Fibroblast of skin of right biceps (primary cell): ENCODE measurements at places on chromosomes 5 and 9.

DNA sequence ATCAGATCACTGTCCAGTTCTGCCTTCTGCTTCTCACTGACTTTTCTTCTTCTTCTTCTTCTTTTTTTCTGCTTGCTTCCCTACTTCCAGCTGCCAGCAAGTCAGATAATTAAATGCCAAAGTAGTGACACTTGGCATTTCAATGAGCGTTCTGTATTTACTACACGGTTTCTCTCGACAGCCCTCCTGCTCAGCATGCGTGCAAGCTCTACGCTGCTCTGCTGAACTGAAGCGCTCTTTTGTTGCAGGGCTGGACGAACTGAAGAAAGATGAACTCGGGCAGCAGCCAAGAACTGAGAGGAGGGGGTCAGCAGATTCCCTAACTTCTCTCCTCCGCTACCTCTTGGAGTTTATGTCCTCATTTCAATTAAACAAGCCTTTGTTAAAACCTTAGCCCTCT lies 319.1 kb downstream of the GLIS3 start:
- DNase-seq = peak; percentile 37

DNA sequence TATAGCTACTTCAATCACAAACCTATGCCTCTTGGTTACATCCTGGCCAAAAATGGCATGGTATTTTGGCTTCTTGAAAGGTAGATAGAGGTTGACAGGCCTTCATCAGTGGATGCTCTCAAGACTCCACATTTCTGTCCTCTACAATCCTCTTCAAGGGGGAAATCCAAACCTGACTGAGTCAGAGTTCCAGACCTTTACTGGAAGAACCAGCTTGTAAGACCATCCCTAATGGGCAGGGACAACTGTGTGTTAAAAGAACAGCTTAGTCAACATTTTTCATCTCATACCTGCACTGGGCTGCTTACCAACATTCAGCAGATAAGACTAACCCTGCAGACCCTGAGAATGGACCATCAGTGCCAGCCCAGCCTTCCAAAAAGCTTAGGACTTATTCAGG lies 155.7 kb downstream of the CDK5RAP2 start:
- DNase-seq = no peak

GRCh38 chr9:80326105-80326504 lies 754.3 kb downstream of the TLE4 start:
- no peak for DNase-seq

DNA sequence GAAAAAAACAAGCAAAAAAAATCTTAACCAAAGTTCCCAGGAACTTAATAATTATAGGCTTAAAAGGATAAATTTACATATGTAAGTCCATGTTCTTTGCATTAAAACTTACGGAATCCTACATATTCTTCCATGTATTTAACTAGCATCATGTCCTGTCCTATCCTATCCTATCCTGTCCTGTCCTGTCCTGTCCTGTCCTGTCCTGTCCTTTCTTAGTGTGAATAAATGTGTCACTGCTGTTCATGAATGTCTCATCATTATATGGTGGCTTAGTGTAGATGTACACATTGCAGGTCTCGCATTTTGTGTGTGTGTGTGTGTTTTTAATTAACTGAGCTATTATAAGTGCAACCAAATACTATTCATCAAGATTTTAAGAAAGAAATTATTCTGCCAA lies 90.0 kb downstream of the TMEM167A start:
- DNase-seq = no peak

DNA sequence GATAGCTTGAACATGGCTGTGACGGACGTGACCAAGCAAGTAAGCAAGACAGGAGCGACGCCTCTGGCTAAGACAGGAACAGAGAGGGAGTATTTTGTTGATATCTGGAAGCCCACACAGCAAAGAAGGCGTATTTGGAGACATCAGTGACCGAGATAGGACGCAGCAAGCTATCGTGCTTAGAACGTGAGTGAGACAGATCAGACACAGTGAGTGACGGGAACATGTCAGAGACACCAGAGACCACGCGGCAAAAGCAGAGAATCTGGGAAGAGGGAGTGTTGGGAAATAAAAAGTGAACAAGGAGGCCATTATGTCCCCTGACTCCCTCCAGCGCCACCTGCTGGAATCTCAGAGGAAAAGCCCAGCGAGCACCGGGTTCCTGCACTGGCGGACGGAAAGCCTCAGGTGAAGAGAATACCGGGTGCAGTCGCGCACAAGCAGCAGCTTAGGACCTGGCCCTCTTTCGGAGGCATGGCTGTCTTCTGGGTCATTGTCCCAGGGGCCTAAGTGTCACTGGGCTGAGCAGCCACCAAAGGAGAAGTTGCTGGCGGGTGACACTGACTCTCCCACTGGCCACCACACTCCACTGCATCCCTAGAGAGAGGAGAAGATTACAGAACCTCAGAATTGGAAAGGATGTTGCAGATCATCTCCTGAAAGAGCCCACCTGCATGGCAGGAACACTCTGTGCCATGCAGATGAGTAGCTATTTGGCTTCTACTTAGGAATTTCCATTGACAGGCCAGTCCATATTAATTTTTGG lies 99.1 kb downstream of the FBXO38 start:
- peak; percentile 46 for DNase-seq

GRCh38 chr9:86672301-86672700 lies 275.0 kb downstream of the GAS1 start:
- DNase-seq = peak; percentile 51

GRCh38 chr5:38923661-38924451 lies 78.0 kb downstream of the OSMR start:
- no peak for DNase-seq

DNA sequence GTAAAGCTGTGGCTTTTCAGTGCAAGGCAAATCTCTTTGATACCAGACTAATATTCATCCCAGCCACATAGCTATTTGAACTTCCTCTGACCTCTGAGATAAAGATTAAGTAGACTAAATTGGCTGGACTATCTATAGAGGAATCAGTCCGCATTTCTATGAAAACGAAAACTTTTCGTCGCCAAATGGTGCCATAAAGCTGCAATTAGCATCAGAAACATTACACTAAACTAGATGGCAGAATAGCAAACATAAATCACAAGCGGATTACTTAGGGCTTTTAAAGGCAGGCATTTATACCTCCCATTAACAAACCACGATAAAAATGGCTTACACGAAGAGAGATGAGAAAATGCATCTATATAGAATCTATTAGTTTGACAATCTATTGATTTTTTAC lies 1009.7 kb upstream of the CDH6 start:
- no peak for DNase-seq

DNA sequence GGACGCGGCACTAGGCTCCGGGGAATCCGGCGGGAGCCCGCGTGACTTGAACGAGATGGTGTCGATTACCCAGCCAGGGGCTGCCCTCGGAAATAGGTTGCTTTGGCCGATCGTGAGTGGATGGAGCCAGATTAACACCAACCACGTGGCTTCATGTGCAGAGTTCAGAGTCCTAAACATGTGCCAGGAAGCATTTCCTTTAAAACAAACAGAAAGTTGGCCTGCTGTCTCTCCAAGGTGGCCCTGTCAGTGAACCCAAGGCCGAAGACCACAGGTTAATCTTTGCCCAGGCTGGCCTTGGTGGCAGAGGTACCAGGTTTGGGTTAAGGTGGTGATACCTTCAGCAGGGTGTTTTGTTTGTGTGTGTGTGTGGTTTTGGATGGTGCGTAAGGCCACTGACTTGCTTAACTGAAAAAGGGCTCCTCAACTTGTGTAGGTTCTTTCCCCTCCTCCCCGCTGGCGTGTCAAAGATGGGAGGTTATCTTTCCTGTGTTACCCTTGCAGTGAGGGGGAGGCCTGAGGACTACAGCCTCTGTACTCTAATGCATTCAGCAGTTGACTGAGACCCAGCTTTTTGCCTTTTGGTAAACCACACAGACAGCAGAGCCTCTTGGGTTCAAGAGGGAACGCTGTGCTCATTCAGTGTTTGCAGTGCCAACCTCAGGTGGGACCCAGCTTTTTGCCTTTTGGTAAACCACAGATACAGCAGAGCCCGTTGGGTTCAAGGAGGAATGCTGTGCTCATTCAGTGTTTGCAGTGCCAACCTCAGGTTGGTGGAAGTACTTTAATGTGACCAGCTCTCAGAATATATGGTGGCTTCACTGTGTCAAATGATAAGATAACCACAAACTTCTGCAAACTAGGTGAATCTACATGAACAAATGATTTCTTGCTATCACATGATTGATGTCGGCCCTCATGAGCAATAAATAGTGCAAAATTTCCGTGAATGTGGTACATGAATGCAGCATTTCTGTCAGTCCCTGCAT lies 1.4 kb downstream of the IQGAP2 start:
- DNase-seq = no peak

DNA sequence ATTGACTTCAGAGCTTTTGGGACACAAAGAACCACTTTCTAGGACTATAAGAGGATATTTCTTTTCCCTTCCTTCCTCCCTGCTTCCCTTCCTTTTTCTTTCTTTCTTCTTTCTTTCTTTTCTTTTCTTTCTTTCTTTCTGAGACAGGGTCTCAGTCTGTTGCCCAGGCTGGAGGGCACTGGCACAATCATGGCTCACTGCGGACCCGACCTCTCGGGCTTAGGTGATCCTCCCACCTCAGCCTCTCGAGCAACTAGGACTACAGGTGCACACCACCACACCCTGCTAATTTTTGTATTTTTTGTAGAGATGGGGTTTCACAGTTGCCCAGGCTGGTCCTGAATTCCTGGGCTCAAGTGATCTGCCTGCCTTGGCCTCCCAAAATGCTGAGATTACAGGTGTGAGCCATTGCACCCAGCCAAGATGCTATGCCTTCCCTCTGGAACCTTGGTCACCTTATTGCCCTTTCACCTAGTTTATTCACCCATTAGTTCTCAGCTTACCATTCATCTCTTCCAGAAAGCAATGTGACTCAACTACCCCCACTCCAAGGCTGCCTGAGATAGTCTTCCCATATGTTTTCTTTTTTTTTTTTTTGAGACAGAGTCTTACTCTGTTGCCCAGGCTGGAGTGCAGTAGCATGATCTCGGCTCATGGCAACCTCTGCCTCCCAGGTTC lies 10.1 kb downstream of the PLIN2 start:
- DNase-seq = peak; percentile 45

DNA sequence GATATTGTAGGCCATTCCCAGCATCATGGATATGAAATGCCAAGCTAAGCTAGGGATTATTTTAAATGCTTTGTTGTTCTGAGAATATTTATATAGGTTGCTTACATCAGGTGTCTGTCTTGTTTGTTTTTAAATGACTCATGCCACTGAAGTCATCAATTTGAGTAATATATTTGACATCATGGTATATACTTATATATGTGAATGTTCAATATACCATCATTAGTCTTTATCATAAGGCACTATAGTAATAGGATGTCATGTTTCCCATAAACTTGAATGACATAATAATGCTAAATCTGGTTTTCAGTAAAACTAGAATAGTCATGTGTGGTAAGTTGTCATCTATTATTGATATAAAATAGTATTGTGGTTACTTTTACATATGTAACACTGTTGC lies 13.1 kb downstream of the C9orf85 start:
- no peak for DNase-seq

GRCh38 chr9:79555474-79556089 lies 16.2 kb upstream of the TLE4 start:
- no peak for DNase-seq

DNA sequence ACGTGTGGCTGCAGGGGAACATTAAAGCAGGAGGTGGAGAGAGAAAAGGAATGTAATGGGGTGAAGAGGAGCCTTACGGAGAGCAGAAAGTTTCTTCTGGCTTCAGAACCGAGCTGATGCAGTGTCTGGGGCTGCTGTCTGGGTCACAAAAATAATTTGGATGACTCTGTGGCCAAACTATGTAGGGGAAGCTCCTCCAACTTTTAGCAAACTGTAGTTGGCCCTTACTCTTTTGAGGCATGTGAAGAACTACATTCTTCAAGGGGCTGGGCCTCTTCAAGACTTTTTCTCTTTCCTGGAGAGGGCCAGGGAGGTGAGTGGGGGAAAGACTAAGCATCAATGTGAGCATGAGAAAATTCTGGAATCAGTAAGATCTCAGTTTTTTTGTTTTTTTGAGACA lies 31.9 kb upstream of the SPARC start:
- DNase-seq = peak; percentile 94

GRCh38 chr5:2017540-2018389 lies 135.0 kb upstream of the IRX4 start:
- DNase-seq = peak; percentile 4

DNA sequence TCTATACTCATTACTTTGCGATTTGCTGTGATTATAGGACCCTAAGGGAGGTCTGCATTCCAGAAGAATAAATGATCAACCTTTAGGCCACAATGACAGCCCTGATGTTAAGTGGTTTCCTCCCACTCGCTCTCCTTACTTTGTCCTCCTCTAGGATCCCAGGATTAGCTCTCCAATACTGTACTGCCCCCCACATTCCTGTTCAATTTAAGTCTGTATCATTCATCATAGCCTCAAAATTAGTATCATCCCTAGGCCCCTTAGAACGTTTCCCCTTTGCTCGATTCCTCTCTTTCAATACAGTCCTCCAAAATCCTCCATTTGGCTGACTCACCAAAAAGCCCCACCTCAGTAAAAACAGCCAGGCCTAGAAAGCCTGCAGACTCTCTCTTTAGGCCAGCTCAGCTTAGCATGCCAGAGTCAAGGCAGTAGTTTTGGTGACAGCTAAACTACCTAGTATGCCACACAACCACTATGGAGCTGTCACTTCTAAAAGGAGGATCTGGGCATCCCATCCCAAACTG lies 24.4 kb downstream of the RNF145 start:
- peak; percentile 98 for DNase-seq

GRCh38 chr5:91632871-91633270 lies 249.8 kb upstream of the ARRDC3 start:
- DNase-seq = no peak

GRCh38 chr5:6868171-6868570 lies 154.9 kb downstream of the TENT4A start:
- no peak for DNase-seq

DNA sequence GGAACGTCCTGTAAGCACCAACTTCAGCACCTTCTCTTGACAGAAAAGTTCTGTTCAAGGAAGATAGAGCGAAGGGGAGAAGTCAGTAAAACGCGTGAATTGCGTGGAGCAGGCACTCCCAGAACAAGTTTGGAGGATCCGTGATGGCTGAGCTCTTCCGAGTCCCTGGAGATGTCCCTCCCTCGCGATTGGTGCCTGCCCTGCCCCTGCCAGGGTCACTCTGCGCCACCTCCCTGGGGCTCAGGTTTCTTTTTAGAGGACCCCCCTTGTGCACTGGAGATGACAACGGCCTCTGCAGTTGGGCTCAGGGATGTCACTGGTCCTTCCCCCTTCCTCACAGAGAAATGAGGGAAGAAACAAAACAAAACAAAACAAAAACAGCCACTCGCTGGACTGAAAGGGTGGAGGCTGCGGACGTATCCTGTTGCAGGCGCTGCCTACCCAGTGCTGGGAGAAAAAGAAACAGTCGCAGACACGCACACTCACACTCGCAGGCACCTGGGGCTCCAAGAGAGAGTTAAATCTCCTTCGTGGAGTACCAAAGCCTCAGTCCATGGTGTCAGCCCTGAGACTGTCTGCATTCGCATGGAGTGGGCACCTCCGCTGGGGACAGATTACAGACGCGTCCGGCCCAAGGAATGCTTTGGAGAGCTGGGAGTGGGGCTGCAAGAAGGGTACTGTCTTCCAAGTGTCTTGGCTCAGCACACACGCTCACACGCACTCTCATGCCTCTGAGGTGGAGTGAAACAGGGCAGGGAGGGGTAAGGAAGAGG lies 512.7 kb downstream of the SLCO4C1 start:
- DNase-seq = no peak
